ENCODE measurements at places on chromosomes 1 and 21.

DNA sequence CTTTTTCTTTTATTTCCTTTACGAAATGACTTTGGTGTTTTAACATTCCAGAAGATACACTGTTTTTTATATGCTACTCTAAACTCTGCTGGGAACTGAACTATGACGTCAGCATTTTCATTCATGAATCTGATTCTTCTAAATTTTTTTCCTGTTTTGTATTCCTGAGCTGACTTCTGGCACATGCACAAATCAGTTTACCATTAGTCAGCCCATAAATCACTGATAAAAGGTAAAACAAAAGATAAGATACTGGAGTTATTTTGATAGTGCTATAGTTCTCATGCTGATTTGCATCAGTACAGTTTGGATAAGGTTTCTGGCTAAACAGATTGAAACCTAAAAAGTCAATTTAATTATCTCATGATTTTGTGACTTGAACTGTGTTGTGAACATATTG is 10.4 kb downstream of the CAMTA1 start:
- DNase-seq, result no peak

- DNase-seq, result no peak
Observed at GRCh38 chr1:28905921-28906666, 8.3 kb upstream of the EPB41 start.

DNA sequence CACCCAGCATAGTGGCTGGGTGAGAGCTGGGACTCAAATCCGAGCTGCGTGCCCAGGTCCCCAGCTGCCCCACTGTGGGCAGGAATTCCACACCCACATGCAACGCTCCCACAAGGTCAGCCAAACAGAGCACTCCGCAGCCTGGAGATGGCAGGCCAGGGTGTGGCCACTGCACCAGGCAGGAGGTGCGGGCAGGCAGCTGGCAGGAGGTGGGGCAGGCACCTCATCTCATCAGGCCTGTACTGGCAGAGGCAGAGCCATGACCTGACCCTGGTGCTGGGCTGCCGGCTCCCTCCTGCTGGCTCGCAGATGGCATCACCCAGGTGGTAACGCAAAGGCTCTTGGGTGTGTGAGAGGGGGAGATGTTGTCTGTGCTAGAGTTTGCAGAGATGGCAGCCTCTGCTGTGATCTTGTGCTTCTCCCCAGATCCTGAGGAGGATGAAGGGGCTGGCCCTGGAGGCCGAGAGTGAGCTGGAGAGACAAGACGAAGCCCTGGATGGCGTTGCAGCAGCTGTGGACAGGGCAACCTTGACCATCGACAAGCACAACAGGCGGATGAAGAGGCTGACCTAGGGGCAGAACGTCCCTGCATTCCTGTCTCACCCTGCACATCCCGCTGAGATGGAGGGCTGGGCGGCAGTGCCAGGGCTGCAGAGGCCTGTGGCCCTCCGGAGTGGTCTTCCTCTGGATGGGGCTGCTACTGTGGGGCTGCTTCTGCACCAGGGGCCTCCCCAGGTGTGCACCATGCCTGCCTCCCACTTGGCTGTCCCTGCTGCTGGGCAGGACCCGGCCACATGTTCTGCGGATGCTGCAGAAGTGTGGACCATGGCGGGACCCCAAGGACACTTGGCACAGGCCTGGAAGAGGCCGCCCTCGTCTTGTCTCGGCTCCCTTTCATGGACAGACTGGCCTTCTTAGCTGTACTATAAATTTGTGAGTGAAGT is 35.1 kb upstream of the PRSS38 start:
- no peak for DNase-seq

DNA sequence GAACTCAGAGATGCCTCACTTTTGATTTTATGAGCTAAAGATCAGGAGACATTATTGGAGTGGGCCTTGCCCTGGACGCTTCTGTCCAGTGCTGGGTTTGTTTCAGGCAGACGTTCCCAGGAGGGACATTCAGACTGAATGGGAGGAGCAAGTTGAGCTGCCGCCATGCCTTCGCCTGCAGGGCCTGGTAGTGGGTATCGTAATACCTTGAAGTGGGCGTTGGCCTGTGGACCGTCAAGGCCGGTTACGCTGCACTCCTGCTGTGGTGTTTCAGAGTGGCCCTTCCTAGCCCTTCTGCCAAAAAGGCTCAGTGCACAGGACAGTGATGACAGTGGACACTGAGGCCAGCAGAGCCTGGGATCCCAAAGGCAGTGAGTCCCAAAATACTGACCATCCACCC is 1.6 kb downstream of the FAM3B start:
- peak; percentile 69 for DNase-seq

DNA sequence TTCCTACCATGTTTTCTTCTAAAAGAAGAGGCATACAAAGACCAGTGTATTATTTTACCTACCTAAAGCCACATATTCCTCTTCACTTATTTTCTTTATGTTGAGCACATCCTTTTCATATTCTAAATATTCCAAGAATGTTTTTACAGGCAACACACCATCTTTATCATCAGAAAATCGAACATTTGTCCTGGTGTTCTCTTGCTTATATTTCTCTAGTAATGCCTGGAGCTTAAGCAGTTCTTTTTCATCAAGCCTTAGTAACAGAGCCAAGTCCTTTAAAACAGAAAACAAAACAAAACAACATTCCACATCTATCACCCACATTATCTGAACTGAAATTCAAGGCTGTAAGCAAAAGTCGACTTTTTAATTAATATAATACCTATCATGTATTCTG is 88.7 kb downstream of the IARS2 start:
- DNase-seq, result no peak

- peak; percentile 28 for DNase-seq
Observed at GRCh38 chr1:47696737-47697441, 259.0 kb downstream of the FOXD2 start.

DNA sequence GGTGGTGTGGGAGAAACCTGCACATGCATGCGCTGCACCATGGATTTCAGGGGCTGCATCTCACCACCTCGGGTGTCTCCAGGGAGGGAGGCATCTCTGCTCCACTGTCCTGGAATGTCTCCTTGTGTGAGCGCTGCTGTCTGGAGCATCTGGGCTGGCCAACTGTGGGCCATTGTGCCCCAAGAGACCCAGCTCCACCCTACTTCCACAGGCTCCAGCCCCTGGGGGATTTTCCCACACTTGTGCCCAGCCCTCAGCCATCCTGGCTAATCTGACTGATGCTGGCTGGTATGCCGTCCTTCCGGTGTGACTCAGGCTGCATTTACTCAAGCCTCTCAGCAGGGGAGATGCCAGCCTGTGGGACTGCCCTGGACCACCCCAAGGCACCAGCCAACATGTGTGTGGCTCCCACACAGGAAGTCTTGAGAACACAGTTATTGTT is 62.0 kb downstream of the TRIM11 start:
- no peak for DNase-seq

Measured in NCI-H526 (cell line).